ENCODE measurements at places on chromosomes 16 and 17.
A peak's percentile ranks its signal among the peaks of the same experiment; 100 is the strongest.

DNA sequence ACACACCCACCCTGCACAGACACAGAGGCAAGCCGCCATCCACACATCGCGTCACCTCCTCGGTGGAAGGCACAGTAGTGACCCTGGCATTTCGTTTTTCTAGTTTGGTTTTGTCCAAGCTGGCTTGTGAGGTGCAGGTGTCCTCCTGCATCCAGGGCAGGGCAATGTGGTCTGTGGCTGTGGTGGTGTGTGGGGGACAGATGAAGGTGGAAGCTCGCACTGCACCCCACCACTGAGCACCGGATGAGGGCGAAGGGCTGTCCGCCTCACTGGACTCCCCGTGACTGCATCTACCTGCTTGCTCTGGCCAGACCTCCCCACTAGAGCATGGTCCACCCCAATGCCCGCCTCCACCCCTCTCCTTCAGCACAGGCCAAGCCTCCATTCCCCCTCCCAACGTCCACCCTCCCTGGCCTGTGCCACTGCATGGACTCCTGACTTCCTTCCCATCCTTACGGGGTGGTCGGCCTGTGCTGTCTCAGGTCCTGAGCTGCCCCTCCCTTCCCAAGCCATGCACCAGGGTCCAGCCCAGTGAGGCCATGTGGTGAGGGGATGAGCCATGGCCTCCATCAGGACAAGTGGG lies 78.8 kb upstream of the CBX4 start:
- no peak for DNase-seq

- peak; percentile 43 for DNase-seq
Observed at GRCh38 chr17:42422412-42422957, 571 bp downstream of the CAVIN1 start.

DNA sequence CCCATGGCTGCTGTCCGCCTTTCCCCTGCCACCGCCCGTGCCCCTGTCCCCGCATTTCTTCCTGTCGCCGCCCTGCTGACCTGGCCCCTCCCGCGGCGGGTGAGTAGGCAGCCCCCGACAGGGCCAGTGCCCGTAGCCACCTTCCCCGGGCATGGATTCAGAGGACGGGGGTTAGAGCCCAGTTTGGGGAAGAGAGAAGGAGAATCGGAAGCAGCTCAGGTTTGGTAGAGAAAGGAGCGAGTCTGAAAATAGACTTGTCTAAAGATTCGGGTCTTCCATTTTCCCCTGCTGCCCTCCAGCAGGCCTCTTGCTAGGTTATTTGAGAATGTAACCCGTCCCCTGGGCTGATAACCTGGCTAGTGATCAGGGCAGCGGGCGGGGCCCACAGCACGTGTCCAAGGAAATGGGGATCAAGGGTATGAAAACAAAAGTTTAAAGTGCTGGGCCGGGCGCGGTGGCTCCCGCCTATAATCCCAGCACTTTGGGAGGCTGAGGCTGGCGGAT lies 7.9 kb upstream of the CLDN9 start:
- no peak for DNase-seq

DNA sequence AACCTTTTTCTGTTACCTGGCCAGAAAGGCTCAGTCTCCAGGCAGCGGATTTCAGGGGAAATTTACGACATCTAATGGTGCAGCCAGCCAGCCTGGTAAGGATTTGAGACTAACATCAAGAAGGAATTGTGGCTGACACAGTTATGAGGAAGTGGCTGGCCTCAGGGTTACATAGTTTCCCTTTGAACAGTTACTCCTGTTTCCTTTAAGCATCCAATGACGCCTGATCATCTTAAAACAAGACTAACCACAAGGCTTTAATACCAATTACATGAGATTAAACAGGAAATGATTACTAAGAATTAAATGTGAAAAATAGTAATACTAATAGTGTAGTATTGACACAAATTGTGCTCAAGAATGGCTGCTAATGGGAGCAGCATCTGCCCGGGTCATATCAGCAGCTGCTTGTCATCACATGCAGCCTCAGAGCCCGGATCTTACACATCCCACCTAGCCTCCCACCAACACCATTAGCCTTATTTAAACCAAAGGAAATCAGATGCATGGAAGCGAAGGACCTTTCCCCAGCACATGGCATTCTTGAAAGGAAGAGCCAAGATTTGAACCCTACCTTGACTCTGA lies 431.8 kb downstream of the PMP22 start:
- no peak for DNase-seq

DNA sequence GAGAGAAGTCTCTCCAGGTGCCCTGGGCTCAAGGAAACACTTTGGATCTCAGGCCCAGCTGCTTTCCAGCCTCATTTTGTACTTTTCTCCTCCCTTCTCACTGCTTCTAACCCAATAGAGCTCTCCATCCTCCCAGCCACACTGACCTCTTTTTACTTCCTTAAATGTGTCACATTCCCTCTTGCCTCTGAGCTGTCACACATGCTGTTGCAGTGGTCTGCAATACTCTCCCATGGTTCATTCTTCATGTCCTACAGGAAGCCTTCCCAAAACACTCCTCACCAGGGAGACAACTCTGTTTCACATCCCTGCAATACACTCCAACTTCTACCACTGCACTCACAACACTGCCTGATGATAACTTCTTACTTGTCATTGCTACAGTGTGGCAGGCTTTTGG lies 242.1 kb upstream of the DYNLRB2 start:
- DNase-seq, result no peak

DNA sequence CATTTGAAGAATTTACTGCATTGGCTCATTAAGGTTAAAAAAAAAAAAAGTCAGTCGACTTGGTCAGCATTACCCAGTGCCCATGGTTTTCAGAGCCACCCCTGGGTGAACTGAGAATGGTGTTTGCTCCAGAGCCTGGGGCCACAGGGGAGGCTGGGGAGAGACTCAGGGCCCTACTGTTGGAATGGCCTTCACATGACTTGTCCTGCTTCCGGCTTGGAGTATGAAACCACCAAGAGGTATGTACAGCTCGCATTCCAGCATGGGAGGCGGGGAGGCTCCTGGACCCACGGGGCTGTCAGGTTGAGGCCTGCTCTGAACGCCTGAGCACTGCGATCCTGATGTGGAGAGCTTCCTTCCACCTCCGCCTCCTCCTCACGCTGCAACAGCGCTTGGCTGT lies 36.8 kb downstream of the MSI2 start:
- DNase-seq, result no peak

- no peak for DNase-seq
Observed at GRCh38 chr17:80499560-80499959, 23.2 kb upstream of the NPTX1 start.

- DNase-seq, result no peak
Observed at GRCh38 chr17:62809656-62810055, 1.5 kb upstream of the MARCHF10 start.

DNA sequence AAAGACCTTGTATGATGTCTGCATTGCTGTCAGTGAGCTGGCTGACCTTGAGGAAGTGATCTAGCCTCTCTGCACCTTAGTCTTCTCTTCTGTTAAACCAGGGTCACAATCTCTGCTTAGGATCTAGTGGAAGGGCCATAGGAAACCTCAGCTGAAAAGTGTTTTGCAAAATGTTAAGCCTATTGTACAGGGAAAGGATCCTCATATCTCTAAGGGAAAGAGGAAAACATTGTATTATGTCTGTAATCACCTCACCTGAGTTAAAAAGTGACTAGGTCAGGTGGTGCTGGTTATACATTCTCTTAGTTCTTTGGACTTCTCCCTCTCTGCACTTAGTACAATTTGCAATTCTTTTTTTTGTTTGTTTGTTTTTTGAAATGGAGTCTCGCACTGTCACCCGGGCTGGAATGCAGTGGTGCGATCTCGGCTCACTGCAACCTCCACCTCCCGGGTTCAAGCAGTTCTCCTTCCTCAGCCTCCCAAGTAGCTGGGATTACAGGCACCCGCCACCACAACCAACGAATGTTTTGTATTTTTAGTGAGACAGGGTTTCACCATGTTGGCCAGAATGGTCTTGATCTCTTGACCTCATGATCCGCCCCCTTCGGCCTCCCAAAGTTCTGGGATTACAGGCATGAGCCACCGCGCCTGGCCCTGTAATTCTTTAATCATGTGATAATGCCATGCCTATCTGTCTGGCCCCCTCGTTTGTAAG lies 2.0 kb upstream of the SEPHS2 start:
- no peak for DNase-seq

- no peak for DNase-seq
Observed at GRCh38 chr17:12457493-12457892, 208.2 kb upstream of the MYOCD start.

DNA sequence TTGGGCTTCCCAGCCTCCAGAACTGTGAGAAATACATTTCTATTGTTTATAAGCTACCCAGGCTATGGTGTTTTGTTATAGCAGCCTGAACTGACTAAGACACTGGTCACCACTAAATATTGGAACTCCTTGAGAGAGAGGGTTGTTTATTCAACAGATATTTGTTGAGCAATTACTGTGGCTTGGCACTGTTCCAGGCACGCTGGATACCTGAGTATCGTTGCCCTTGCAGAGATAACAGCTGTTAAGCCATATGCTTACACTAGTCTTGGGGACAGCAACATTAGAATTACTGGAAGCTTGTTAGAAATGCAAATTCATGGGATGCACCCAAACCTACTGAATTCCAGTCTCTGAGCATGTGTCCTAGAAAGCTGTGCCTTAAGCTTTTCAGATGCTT lies 230.7 kb downstream of the HS3ST4 start:
- DNase-seq, result no peak

DNA sequence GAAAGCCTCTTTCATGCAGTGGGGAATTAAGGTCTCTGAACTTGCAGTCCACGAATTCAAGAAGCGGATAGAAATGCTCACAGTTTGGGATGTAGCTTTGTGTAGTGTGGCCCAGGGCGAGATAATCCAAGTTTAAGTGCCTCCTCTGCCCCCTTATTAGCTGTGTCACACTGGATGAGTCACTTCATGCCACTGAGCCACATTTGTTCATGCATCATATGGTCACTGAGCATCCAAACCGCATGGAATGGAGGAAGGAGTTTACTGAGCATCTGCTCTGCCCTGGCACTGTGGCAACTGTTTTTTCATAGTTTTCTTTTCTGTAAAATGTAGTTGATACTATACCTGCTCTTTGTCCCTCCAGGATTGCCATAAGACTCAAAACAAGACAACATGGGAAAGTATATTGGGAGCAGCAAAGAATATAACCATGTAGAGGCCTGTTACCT lies 15.1 kb upstream of the DHX8 start:
- DNase-seq, result no peak

DNA sequence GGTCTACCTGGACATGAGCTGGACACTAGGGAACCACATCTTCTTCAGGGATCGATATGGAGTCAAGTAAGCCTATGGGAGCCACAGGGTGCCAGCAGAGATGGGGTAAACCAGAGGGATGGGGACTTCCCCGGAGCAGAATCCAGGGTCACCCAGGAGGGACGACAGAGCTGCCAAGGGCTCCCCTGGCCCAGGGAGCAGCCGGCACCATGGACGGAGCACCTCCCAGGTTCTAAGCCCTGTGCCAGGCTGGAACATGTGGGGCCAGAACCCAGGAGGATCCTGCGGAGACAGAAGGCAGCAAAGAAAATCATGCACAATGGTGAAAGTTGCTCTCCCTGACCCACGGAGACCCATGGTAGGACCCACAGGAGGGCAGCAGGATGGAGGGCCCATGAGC lies 33.6 kb upstream of the KSR1 start:
- no peak for DNase-seq

GRCh38 chr16:72847187-72848027 lies 200.5 kb downstream of the ZFHX3 start:
- DNase-seq, result no peak

DNA sequence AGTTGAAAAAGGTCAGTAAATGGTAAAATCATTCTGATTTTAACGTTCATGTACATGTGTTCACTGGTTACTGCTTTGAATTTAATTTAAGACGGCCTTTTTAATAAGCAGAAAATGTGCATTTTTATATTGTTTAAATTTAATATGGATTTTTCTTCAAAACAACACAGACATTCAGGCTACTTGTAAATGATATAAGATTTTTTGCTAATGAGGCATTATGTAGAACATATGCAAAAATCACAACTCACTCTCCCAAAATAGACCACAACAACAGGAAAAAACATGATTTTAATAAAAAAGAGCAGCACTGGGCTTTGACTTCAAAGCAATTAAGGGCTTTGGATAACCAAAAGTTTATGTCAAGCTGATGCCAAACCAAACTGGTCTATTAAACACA lies 22.3 kb downstream of the RPGRIP1L start:
- DNase-seq, result no peak

DNA sequence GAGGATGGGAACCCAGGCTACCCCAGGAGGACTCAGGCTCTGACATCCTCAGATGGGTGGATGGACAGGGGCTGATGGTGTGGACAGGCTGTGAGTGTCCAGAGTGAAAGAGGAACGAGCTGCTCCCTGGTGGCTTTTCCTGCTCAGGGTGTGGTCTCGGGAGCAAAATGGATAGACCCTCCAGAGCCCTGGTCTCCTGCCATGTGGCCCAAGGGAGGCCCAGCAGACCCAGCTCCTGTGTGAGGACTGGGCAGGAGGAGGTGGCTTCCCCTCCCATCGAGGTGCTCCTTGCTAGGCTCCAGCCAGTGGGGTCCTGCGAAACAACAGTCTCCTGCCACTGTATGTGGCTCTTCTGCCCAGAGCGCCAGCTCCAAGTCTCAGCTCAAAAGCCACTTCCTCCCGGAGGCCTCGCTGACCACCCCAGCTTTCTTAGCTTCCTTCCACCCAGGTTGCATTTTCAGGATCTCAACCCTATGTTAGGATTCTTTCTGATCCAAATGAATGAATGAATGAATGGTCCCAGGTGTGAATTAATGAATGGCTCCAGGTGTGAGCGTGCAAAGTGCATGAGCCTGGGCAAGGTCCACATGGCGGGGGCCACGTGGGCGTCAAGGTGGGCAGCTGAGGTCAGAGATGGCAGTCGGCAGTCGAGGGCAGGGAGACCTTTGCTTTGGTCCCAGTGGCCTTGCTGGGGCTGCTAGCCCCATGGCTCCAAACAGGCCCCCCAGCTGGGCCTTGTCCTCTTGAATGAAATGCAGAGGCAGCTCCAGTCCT lies 120.3 kb upstream of the CIBAR2 start:
- no peak for DNase-seq

DNA sequence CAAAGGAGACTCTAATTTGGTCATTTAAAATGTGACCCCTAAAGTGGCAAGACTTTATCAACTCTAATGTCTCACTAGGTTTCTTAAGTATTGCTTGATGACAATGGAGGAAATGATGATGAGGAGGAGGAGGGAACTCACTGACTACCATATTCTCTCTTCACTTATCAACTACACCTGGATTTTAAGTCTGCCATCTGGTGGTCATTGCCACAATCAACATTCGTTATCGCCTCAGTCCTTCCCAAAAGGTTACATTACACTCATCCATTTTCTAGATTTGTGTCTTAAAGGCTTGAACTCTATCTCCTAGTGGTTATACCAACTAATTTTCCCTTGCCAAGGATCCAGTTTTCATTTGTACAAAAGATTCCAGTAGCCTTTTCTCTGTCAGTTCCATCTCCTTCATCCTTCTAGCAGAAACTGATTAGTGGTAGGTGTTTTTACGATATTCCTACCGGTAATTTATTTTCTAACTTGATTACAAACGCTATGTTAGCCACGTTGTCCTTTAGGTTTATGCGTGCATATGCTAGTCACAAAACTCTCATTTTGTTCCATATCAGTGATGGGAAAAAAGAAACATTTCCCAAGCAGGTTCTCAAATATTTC lies 114.6 kb upstream of the NOG start:
- no peak for DNase-seq

- DNase-seq, result no peak
Observed at GRCh38 chr17:75681289-75681688, 14.2 kb downstream of the SAP30BP start.

- DNase-seq, result no peak
Observed at GRCh38 chr17:59637611-59638310, 18.1 kb downstream of the CLTC start.

- DNase-seq, result no peak
Observed at GRCh38 chr16:49856672-49857330, 889 bp upstream of the ZNF423 start.

- peak; percentile 26 for DNase-seq
Observed at GRCh38 chr16:57380671-57381462, 8.6 kb downstream of the CX3CL1 start.
